ENCODE measurements at places on chromosomes 1 and 21. TPM values are rescaled to one million over a fixed set of nuclear protein-coding genes. Genes with fewer than 3 reads are reported as not detected.

Gene EVA1C
- total RNA-seq = 13.6 TPM

DNA sequence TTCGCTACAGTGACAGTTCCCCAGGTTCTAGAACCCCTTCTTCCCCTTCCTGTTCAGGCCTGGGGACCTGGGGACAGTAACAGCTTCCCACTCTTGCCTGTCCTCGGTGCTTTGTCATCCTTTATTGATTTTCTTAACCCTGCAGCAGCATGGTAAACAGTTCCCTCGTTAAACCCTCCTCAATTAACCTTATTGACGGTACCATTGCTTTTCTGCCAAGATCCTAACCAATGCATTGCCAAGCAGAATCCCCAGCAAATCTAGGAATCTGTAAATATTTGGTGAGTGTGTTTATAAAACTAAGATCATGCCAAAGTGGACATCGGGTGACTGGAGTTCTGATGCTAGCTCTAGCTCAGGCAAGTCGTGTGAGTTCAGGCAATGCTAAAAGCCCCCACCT is 99.6 kb upstream of the KAZN start:
- DNase-seq = no peak

DNA sequence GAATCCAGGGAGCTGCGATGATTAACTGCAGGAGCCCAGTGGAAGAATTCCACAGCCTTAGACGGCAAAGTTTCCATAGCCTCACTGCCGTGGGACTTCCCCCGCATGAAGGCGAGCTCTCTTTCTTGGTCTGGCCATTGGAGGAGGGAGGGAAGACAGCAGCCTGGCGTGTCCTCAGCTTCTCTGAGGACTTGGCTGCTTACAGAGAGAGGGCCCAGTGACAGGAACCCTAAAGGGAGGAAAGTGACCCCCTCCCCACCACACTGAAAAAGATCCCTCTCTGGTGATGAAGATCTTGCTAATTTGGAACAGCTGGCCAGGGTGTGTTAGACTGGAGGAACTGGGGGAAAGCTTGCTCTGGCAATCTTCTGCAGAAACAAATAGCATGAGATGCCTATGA is 41.0 kb downstream of the ATP2B4 start:
- DNase-seq = no peak

- no peak for DNase-seq
Observed at GRCh38 chr1:55775007-55775406, 559.8 kb upstream of the USP24 start.

DNA sequence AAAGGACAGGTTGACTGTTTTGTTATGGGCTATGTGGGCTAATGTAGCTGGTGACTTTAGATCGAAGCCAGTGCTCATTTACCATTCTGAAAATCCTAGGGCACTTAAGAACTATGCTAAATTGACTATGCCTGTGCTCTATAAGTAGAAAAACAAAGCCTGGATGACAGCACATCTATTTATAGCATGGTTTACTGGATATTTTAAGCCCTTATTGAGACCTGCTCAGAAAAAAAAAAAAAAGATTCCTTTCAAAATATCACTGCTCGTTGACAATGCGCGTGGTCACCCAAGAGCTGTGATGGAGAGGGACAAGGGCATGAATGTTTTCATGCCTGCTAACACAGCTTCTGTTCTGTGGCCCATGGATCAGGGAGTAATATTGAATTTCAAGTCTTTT is 48.1 kb downstream of the CAMSAP2 start:
- DNase-seq = no peak
